ENCODE measurements at places on chromosomes 2 and 18.
A peak's percentile ranks its signal among the peaks of the same experiment; 100 is the strongest.

DNA sequence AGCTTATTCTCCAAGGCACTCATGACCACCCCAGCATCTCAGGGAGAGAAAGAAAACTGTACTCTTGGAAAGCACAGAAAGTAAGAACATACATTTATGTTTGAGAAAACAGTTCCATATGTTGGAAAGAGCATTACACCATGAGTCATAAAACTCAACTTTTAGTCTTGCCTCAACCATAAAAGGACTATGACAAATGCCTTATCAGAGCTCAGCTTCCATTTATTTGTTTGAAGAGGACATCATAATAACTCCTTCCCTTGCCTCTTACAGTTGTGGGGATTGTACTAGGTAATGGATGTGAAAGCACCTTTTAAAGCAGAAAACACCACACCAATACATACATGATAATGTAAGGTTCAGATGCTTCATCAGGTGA, 370.8 kb downstream of the LNPK start:
- DNase-seq, result no peak

GRCh38 chr18:13826209-13826608, 2.3 kb downstream of the MC5R start:
- no peak for DNase-seq

GRCh38 chr2:173132531-173132930, 56.9 kb downstream of the MAP3K20 start:
- DNase-seq, result no peak

GRCh38 chr2:41940745-41941063, 107.1 kb upstream of the PKDCC start:
- DNase-seq, result peak; percentile 81

DNA sequence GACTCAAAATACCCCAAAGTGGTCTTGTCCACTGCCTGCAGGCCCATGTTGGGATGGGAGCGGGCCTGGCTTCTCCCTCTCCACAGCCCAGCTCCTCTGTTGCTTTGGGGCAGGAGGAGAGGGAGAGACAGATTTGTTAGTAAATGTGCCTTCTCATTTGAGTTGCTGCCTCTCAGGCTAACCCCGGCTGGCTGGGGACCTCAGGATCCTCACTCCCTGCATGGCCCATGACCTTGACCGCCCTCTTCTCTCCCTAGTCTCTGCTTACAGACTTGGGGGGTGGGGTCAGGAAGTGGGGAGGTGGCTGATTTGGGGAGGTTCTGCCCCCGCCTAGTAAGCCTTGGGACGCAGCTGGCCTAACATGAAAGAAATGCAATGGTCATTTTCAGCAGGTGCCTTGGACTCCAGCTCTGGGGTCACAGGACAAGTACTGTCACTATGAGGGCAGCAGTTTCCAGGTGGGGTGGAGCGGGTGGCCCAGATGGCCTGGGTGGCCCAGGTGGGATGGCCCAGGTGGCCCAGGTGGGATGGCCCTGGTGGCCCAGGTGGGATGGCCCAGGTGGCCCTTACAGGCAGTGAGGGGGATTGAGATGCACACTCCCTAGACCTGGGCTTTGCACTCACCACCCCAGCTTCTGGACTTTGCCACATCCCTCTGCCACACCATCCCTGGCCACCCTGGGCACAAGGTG, 24.1 kb downstream of the HJURP start:
- DNase-seq, result peak; percentile 34

GRCh38 chr2:206851521-206851920, 86.1 kb downstream of the FASTKD2 start:
- DNase-seq, result no peak

DNA sequence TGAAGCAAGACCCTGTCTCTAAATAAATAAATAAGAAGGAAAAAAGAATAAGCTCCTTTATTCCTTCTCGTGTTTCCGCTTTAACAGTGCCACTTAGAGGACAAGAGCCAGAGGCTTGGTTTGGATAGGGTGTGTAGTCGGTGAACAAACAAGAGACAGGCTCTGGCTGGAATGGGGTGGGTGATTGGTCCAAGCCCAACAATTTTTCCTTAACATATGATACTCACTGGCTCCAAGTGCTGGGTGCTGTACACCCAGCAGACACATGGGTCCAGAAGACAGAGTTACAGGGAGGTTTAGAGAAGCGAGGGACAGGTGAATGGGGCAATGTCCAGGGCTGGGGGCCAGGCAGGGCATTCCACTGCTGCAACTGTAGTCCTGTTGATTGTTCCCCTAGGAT, 77.8 kb downstream of the NCAPH start:
- no peak for DNase-seq

- no peak for DNase-seq
These were observed 412 bp downstream of the OSBPL1A start for GRCh38 chr18:24397131-24397693.

DNA sequence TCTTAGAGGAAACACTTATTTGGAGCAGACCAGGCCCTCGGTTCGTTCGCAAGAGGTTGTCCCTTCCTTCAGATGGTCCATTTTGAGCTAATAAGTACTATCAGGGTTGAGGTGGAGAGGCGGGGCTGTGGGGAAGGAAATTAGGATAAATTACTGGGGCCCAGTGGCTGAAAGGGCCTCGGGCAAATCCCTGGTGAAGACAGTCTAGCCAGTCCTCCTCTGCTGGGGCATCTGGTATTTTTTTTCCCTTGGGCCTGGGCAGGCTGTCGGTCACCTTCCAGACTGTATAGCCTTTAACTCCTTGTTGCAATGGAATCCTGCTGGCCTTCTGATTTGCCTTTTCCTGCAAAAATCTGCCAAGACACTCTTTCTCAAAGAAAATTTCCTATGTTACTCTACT, 1.7 kb upstream of the MYO3B start:
- no peak for DNase-seq

DNA sequence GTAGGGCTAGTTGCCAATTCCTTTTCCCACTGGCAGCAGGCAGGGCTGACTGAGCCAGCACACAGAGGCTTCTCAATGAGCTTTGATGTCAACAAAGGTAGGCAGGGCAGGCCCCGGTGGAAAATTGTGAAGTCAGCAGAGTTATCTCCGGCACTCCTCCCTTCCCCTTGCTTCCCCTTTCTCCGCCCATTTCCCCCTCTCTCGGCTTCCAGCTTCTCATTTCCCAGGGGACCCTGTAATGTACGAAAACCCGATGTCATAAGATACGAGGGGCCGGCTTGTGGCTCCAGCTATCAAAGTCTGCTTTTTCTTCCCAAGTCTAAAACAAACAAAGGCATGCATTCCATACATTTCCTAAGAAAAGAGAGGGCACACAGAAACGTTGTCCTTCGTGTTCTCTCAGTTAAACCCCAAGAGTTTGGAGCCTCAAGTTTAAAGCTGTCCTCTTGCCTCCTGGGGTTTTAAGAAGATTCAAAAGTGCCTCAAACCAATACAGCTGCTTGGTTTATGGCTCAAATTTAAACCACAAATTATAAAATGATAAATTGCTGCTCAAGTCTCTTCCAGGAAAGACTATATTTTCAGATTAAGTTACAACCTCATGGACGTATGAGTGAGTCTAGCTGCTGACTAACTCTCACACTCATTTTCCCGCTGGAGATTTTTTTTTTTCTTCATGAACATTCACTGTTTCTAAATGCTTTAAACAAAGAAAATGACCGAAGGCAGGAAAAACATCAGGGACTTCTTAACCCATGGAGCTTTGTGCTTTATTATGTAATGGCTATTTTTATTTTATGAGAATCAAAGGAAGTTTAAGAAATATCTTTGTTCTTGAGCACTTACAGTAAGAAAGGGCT, 27.2 kb upstream of the EML4 start:
- DNase-seq, result peak; percentile 79

- DNase-seq, result peak; percentile 74
These were observed 279.2 kb downstream of the CLIP4 start for GRCh38 chr2:29394311-29394980.

DNA sequence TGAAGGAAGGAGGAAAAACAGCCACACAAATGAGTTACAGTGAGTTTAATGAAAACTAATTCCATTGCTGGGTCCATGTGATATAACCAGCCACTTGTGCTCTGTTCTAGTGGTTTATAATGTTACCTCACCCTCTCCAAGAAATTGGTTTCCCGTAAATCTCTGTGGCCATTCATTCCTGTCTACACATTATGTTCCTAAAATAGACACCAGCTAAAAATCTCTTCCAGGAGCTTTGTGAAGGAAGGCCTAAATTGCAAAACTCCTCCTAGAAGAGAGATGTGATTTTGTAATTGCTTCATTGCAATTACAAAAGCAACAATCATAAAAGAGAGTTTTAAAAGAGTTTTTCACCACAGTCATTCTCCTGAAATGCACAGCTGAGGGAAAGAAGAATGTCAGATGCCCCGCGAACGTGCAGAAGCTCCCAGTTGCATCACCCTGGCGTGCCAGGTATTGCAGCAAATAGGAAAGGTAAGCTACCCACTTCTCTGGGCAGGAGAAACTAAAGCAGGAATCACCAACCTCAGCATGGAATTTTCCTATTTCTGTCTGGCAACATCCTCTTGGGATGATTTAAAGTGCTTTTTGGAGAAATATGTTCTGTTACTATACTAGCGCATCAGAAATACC, 1.7 kb downstream of the SCN1A start:
- no peak for DNase-seq

- DNase-seq, result no peak
These were observed 162.0 kb downstream of the DTNA start for GRCh38 chr18:34872066-34872465.

- DNase-seq, result no peak
These were observed 150.3 kb upstream of the ETAA1 start for GRCh38 chr2:67246791-67247190.

GRCh38 chr18:72762515-72763122, 105.2 kb downstream of the NETO1 start:
- no peak for DNase-seq

GRCh38 chr2:30757749-30758148, 49.5 kb downstream of the CAPN13 start:
- DNase-seq, result no peak

- DNase-seq, result no peak
These were observed 102.5 kb downstream of the ATL2 start for GRCh38 chr2:38274286-38275276.

GRCh38 chr2:109532728-109533076, 81.1 kb downstream of the SEPTIN10 start:
- DNase-seq, result no peak

GRCh38 chr2:10504994-10505820, 57.1 kb upstream of the ODC1 start:
- no peak for DNase-seq

GRCh38 chr2:233048569-233049193, 11.5 kb upstream of the INPP5D start:
- peak; percentile 40 for DNase-seq

GRCh38 chr2:2810504-2810903, 479.4 kb upstream of the MYT1L start:
- peak; percentile 60 for DNase-seq

DNA sequence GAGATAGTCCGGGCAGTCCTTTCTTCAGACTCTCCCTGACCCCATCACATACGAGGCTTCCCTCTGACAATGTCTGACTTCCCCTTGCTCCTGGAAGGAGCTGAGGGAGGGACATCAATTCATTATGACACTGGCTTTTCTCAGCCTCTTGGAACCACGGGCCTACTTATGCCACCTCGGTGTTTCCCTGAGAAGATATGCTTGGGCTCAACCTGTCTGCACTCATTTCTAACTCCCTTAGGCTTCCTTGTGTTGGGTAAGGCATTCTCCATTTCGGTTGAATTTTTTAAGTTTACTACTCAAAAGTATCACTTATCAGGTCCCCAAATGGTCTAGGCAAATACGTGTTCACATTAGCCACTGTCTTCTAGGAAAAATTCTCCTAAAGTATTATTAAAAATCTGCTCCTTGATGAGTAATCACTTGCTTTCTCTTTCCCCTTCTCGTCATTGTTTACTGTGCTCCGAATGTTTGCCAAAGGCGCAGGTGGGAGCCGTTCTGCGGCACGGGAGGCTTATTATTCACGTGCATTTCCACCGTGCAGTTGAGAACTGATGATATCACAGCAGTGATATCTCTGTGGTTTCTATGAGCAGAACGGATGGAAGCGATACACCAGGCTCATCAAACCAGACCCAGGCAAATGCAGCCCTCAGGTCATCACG, 33.1 kb downstream of the ARL4C start:
- DNase-seq, result no peak

- peak; percentile 46 for DNase-seq
These were observed 108.4 kb downstream of the ALMS1 start for GRCh38 chr2:73494031-73494430.

- no peak for DNase-seq
These were observed 311.6 kb downstream of the EN1 start for GRCh38 chr2:118535818-118536212.

DNA sequence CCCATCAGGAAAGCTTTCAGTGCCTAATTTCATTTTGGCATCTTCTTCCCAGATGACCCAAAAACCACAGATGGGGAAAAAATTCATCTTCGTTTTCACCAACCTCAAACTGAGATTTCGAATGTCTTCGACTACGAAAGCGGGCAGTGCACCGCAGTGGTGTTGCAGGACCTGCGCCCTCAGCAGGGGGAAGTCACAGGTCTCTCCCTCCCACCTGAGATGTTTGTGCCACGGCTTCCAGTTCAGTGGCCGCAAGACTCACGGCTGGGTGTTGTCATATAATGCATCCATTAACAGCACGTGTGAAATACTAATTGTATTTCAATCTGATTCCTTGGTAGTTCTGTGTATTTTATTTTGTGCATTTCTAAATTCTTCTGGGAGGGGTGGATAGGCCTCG, 66.2 kb upstream of the SALL3 start:
- no peak for DNase-seq

- no peak for DNase-seq
These were observed 8.3 kb downstream of the SERPINE2 start for GRCh38 chr2:224030786-224031185.

- no peak for DNase-seq
These were observed 1.0 kb upstream of the NPHP1 start for GRCh38 chr2:110205660-110206455.

GRCh38 chr2:193462411-193462810, 1267.7 kb upstream of the TMEFF2 start:
- DNase-seq, result no peak

DNA sequence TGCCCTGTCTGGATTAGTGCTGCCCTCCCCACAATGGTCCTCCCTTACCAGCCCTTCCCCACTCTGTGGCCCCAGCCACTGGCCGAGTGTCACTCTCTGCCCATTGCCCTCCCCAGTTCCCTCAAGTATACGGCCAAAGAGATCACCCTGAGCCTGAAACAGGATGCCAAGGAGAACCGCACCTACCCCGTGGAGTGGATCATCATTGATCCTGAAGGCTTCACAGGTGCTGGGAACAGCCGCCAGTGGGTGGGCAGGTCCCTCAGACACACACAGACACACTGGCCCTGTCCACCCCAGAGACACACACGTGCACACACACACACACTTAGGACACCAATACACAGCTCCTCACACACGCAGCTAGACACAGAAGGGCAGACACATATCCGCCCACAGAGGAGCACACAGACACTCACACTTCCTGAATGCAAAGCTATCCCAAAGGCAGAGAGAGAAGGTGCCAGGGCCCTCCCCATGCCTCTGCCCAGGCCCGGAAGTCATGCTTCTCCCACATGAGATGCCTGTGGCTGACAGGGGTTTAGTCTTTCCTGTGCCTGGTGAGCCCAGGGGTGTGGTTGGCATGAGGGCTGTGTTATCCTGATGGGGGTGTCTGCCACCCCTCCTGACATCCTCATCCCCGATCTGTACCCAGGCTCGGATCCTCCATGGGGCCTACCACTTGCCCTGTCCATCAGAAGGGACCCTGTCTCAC, 2.9 kb downstream of the CHRND start:
- no peak for DNase-seq

- DNase-seq, result peak; percentile 61
These were observed 168.7 kb downstream of the GLI2 start for GRCh38 chr2:120904379-120904778.

All from endodermal cell (in vitro differentiated cells).